ENCODE measurements at places on chromosomes 11 and 22.
A peak's percentile ranks its signal among the peaks of the same experiment; 100 is the strongest.

DNA sequence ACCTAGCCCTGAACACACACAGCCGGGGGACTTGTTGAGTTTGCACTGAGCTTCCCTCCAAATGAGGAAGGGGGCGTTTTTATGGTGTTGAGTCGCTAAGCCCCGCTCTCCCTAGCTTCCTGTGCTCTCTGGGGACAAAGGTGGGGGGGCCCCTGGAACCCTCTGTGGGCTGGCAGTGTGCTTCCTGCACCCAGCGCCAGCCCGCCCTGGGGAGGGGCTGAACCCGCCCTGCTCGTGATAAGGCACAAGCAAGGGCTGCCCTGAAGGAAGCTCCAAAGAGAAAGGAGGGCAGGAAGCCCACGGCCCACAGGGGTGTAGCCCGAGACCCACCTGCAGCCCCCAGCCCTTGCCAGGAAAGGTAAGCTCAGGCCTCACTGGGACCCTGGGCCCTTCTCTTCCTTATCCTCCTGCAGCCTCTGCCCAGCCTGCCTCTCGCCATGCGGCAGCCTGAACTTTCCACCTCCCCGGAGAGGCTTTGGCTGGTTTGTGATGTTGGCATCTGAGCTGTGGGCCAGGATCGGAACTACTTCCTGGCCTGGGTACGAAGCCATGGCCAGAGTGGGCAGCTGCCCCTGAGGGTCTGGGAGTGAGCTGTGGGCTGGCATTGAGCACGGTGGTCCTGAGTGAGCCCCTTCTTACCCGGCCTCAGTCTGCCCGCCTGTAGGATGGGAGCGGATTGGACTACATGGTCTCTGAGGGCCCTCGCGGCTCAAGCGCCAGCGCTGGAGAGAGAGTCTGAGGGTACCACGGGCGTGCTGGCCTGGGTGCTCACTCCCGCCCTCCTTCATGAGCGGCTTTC, at the start of gene FERMT3:
Gene FERMT3, plus strand, starts transcription at position 265 of the 799 bp plus-strand sequence. CDS start 644 bp downstream, outside the sequence.
- DNase-seq: peak; percentile 71

DNA sequence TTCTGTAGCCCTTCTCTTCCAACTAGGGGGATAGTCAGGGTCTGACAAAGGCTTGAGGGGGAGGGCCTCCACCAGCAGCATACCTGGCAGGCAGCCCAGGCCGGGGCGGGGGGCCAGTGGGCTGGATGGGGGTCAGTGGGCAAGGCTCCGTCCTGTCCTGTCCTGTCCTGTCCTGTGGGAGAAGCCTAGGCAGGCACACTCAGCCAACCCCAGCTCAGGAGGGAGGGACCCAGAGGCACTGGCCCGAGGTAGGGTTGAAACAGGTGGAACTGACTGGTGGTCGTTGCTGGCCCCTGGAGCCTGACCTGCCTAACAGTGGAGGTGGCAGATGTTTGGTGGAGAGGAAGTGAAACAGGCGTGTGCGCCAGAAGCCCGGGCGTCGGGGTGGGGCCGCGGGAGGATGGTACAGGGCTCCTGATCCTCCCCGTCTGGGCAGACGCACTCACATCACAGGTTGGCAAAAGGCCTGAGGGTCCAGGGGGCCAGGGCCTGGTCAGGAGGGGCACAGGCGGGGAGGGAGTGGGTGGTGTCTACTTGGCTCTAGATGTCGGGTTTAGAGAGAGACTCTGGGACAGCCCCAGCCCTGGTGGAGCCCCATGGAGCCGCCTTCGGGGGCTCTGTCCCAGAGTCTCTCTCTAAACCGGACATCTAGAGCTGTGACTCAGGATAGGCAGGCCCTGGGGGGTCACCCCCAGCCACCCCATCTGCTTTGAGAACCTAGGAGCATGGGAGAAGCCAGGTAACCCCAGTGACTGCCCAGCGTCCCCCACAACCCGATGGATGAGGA, 32.5 kb upstream of the GRAMD4 start:
- peak; percentile 28 for DNase-seq

GRCh38 chr11:73271936-73272679, at the start of gene P2RY6:
P2RY6 (plus strand) TSS chr11:73272338; CDS start chr11:73296519, 24,181 bp downstream.
- DNase-seq: no peak

DNA sequence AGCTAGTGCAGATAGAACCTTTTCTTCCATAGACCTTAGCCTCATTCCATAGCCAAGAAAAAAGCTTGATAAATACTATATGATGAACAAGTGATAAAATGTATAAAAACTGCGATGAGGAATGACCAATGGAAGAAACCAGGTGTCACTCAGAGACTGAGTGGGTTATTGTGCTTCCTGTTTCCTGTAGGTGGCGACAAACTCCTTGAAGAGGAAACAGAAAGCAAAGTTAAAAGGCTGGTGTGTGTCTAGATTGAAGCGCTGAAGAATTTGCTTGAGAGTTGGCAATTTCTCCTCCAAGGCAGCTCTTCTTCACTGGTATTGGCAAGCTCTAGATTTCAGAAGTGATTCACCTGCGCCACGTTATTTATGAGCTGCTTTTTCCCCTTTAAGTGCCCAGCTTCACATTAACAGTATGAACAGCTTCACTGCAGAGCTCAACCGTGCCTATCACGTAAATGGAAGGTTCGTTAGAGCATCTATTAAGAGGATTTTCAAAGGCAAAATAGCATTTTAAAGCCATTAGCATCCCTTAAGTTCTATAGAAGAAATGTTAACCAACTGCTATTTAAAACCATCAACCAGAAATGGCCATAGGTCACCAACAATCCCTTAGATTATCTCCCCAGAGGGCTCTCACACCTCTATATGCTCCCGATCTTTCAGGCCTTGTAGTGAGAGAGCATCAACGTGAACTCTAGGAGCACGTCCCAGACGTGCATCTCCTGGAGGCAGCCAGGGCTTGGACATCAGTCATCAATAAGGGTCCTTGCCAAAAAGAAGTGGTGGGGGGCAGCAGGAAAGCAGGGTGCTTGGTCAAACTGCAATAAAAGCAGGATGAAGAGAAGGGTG, 179.4 kb downstream of the CADM1 start:
- peak; percentile 56 for DNase-seq

DNA sequence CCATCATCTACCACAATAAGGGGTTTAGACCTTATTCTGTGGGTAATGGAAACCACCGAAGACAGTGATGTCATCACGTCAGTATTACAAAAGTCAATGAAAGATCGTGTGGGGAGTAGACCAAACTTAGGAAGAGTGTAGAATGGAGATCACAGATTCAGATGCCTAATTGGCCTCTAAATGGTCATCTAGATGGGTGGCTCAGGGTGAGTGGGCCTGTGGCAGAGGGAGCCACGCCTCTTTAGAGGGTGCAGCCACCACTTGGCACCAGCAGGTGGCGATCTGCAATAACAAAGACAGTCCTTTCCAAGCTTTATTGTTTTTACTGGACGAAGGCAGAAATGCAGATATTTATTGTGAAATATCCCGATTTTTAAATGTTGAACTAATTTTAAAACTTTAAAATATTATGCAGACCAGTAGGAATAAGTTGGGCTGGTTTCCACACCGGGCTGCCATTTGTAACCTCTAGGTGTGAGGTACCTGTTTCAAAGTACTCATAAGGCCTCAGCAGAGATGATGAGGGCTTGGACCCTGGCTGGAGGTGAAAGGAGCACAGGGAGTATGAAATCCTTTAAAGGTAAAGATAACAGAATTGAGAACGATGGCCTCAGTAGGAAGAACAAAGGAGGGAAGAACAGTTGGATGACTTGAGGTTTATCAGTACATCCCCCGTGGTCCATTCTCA, 222.0 kb downstream of the DBX1 start:
- peak; percentile 17 for DNase-seq

- no peak for DNase-seq
Observed at GRCh38 chr11:111352935-111353710, 26.0 kb downstream of the POU2AF1 start.

DNA sequence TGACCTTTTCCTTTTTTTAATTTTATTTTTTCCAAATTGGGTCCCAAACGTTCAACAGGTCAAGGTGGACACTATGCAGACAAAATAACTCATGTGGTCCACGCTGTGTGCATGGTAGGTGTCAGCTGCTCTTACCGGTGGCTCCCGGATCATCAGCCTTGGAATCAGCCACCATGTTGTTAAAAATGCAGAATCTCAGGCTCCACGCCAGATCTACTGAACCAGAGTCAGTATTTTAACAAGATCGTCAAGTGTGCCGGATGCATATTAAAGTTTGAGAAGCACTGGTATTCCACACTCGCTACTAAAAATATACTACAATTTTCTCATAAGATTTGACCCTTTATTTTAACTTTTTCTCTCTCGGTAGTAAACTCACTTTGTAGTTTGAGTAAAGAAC, 553 bp upstream of the LDLRAD3 start:
- no peak for DNase-seq
